Activated T-cell treated with anti-CD3 and anti-CD28 coated beads, Interleukin-2, amount 50 U/mL, for 48 hours (primary cell): ENCODE measurements at places on chromosomes 12 and 14.

- no peak for DNase-seq
These were observed 178.2 kb downstream of the AKAP6 start for GRCh38 chr14:32507029-32507984.

DNA sequence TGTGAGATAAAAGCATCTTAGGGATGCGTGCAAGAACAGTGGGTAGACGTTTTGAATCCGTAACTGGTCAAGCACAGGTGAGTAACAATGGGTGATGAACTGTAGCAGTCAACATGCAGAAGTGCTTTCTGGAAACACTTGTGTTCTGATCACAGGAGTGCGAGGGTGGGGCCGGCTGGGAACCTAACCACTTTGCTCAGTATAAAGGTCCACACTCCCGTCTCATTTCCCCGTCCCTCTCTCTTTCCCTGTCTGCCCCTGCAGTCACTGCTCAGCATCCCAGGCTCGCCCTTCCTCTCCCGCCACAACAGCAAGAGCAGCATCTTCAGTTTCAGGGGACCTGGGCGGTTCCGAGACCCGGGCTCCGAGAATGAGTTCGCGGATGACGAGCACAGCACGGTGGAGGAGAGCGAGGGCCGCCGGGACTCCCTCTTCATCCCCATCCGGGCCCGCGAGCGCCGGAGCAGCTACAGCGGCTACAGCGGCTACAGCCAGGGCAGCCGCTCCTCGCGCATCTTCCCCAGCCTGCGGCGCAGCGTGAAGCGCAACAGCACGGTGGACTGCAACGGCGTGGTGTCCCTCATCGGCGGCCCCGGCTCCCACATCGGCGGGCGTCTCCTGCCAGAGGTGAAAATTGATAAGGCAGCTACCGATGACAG lies 127.1 kb downstream of the FIGNL2 start:
- peak; percentile 74 for DNase-seq

DNA sequence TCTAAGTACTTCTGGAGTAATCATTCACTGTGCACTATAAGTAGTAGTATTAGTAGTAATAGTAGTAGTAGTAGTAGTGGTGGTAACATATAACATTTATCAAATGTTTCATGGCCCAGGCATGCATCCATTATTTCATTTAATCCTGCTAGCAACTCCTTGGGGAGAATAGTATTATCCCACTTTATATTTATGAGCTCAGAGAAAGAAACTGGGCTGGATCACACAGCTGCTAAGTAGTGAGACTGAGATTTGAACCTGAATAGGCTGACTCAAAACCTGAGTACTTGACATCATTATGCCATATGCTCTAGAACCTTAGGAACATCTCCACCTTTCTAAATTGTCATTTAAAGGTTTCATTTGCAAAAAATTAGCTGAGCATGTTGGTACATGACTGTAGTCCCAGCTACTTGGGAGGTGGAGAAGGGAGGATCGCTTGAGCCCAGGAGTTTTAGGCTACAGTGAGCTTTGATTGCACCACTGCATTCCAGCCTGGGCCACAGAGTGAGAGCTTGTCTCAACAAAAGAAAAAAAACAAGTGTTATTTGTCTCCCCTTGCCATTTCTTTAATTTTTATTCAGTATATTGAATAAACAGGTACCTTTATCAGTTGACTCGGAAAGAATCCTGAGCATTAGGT lies 11.4 kb upstream of the NID2 start:
- no peak for DNase-seq

DNA sequence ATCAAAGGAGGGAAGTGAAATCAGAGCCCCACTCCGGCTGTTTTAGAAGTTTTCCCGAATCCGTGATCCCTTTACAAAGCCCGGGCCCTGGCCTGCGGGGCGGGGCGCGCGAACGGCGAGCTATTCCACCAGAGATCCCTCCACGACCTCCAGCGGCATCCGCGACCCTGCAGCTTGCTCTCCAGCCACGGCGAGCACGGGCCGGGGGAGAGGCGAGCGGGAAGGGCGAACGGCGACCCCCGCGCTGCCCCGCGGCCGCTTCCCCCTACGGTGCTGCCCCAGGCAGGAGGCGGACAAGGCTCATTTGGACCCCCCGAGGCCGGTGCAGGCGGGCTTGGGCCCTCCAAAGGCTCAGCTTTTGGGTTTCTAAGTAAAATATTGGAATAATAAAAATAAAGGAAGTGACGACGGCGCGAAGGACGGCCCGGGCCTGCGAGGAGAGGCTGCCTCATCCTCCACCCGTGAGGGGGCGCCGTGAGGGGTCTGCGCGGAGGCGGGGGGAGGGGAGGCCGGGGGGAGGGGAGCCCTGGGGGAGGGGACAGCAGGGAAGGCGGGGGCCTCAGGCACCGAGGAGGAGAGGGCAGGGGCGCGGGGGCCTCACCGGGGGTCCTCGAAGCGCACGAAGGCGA lies 613 bp downstream of the SRSF9 start:
- peak; percentile 53 for DNase-seq

DNA sequence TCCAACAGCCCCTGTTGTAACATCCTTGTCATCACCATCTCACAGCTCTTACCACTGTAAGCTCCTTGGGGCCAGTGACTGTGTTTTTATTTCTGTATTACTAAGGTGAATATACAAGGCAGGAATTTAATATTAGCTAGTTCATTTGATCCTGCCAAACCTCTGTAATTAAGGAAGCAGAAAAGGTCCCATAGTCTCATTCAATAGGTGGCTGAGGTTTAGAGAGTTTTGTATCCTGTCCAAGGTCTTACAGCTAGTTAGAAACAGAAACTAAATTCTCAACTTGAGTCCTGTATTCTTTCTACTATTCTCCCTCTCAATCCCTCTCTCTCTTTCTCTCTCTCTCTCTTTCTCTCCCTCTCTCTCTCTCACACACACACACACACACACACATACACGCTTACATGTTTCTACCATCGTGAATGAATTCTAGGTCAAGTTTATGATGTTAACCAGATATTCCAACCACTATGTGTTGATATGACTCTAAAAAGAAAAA lies 543 bp upstream of the GLIPR1 start:
- DNase-seq: no peak
